Activated CD8-positive, alpha-beta memory T cell treated with anti-CD3 and anti-CD28 coated beads for 24 hours (primary cell): ENCODE measurements at places on chromosomes 1 and 21.
A peak's percentile ranks its signal among the peaks of the same experiment; 100 is the strongest.

DNA sequence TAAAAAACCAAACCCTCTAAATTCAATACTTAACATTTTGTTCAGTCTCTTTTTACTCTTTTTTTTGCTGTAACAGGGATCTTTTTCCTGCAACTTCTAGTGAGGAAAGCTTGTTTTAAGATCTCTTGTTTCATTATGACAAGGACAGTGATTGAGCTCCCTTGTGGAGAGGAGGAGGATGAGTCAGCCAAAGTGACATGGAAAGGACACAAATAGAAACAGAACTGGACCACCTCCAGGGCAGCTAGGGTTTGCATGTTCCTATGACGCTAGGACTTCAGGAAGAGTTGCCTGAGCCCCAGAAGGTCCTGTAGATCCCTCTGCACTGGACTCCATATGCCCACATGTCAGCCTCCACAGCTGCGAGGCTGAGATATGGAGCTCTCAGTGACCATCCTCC lies 212.6 kb upstream of the FAM78B start:
- DNase-seq = no peak

DNA sequence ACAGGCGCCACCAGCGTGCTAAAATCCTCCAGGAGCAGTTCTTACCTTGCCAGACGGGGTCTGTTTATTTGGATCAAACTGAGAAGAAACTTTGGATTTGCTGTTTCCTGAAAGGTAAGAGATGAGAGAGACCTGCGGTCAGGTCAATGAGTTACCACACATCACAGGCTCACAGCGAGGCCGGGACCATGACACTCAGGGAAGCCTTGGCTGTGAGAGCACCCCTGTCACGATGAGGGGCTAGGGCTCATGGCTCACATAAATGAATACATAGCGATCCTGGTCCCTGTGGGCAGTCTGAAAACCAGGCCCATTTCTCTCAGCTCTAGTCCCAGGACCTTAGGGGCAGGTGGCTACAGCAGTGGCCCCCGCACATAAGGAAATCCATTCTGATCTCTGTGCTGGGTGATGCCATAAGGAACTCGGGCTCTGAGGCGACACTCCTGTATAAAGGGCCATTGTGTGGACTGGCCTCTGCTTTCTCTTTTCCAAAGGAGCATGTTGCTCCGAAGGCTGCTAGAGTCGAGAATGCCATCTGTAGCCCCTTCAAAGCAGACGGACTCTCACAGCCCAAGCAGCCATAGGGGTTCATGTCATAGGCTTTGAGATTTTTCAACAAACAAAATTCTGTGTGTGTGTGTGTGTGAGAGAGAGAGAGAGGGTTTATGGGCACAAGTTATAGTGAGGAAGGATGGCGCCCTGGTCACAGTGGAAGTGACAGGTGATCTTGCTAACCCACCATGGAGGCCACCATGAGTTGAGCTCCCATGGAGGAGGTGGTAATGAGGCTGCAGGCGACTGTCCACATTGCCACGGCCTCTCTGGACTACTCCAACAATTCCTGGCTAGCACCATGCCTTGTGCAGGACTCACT lies 9.0 kb upstream of the SRM start:
- DNase-seq = no peak

DNA sequence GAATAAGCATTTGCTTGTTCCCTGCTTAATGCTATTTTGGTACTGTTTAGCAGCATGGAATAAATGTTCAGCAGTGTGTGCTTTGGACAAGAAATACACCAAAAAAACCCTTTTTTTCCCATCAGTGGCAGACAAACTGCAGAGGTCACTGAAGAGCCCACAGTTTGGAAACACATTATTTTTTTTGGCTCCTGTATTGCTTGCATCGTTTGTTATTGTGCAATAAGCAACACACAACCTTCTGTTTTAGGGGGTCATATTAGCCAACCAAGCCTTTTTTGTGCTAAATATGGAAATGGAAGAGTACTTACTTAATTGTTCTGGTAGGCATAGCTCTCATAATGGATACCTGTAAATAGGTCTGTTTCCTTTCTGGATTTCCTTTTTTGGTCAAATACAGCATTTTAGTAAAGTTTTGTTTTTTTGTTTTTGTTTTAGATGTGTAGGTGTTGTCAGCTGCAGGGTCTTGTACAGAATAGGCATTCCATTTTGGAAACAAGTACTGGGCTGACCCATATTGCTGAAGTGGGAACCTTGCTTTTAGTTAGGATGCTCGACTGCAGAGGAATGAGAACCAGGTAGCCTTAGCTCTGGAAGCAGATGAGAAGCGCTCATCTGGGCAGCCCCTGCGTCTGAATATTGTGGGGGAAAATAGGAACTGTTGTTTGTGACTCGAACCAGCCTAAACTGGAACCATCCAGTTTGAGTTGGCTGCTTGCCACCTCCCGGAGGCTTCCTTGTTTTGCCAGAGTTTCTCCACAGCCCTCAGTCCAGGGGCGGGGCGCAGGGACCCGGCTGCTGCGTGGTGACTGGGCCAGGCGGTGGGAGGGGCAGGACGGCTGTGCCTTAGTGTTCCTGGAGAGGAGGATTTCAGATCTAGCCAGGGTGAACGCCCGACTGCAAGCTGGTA lies 38.4 kb downstream of the SPEN start:
- no peak for DNase-seq

GRCh38 chr21:18424276-18424675 lies 20.7 kb upstream of the TMPRSS15 start:
- DNase-seq = no peak

- no peak for DNase-seq
Observed at GRCh38 chr1:226203240-226203639, 16.7 kb upstream of the ACBD3 start.

- DNase-seq = peak; percentile 90
Observed at GRCh38 chr21:45541221-45542039, 810 bp downstream of the SLC19A1 start.

DNA sequence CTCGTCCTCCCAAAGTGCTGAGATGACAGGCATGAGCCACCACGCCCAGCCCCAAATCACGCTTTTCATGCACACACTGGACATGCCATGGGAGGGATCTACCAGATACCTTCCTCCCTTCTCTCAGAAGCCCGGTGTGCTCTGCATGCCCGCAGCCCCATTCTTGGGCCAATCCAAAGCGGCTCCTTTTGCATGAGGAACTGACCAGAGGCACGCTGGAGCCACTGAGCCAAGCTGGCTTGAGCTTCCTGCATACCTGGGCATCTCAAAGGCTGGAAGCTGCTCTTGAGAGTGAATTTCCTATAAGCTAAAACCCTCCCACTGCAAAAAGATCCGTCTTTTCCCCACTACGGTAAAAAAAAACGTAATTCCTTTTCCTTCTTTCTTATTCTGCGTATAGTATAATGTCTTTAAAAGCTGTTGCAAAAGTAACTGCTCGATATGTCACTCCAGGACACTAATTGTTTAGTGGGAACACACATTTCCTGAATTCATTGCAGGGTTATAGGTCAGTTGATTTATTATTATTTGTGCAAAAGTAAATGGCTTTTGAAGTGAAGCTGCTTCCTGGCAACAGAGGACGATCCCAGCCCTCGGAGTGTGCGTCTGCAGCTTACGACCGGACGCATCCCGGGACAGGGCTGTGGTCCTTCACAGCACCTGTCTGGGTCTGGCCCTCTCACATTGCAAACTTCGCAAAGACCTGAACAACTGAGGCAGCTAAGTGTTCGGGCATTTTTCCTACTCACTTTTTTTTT lies 61.8 kb upstream of the ETS2 start:
- no peak for DNase-seq

DNA sequence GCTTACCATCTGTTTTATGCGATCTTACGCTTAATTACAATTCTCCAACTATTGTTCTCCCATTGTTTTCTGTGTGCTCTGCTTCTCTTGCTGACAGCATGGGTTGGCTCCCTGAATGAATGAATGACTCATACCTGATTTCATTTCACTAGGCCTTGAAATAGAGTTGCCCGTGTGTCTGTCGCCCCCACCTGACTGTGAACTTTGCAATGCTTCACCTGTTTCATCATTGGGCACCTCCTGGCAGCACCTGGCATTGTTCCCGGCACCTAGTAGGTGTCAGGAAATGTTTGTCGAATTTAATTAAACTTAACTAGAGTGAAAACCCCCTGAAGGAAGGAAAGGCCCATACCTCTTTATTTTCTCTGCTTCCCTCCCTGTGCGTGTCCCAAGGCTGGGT lies 120.5 kb upstream of the KLHDC7A start:
- no peak for DNase-seq

DNA sequence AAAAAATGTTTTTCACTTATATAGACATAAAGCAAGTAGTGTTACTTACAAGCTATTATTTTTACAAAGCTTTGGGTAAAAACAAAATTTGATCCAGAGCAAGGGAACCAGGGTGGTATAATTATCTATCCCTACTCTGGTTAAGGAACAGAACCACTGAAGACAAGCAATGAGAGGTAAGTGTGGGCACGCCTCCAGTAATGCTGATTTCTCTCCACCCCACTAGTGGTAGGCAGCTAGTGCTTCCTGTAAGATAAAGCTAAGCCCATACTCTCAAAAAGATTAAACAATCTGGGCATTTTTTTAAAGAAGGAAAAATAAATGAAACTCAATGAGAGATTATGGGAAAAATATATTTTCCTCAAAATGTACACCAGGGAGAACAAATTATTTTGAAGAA lies 22.1 kb downstream of the TFB2M start:
- no peak for DNase-seq

DNA sequence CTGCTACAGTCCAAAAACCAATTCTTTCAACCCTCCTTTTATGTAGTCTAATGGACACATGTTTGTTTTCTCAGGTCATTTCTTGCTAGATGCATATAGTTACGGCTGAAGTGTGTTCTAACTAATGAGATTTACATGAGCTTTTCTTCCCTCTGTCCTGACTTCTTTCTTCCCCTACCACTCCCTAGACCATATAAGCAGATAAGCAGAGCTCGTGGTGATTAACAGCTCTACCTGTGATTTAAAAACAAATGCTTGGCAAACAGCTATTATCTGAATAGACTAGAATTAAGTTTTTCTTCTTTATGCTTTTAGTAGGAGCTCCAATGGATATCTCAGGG lies 18.6 kb downstream of the KHDRBS1 start:
- DNase-seq = no peak

DNA sequence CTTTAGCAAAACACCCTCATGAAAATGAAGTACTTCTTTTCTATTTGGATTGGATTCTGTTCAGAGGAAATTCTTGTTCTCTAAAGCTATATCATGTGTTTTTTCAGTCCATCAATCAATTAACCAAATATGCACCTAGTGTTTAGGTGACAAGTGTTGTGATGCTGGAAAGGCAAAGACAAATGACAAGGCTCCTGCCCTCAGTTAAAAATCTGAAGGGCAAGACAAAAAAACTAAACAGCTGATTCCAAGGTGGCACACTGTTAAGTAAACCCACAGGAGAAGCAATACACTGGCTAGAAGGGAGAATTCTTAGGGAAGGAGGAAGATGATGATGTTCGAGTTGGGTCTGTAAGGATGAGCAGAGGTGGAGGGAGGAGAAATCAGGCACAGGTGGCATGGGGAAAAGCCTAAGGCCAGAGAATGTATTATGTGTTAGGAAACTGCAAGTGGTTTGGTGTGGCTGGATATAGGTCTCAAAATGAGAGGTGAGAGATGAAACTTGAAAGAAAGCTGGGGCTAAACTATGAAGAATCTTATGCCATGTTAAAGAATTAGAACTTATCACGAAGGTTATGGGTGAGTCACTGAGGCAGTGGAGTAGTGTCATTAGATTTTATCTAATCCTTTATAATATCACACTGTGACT lies 51.8 kb upstream of the GFI1 start:
- DNase-seq = peak; percentile 72

GRCh38 chr1:234610061-234610665 lies at the start of gene IRF2BP2:
Gene IRF2BP2 (minus strand): TSS chr1:234610178. CDS start chr1:234609494, 684 bp downstream.
- peak; percentile 91 for DNase-seq

DNA sequence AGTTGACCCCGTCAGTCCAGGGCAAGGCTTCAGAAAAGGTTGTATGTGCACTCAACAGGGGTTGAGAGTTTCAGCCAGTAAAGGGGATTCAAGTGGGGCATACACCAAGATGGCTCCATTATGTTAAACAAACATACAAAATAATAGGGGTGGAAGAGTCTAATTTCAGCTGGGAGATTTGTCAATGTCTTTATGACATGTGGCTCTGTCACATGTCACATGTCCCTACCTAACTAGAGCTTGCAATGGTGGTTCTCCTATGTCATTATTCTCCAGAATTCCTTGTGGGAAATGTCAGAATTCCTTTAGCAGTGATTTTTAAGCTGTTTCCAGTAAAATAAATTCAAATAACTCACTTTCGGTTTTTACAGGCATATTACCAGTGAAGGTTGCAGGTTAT lies 392.0 kb upstream of the ADGRL4 start:
- DNase-seq = no peak

- DNase-seq = no peak
Observed at GRCh38 chr1:33004613-33005012, 32.1 kb downstream of the AK2 start.

GRCh38 chr1:230950404-230950803 lies 28.3 kb downstream of the TTC13 start:
- no peak for DNase-seq

DNA sequence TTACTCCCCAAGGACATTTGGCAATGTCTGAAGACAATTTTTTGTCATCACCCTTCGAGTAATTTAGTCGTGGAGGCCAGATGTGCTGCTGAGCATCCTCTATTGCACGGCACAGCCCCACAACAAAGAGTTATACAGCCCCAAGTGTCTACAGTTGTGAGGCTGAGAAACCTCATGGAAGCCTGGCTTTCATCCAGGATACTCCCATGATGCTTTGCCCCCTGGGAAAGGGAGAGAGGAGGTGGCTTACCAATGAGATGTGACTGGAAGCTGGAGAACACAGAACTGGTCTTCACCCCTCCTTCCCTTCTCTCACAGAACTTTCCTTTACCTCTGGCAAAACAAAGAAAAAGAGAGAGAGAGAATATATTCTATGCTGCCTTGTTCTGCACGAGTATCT lies 150.9 kb upstream of the VAMP3 start:
- no peak for DNase-seq

GRCh38 chr1:10516925-10517676 lies 42.4 kb downstream of the PEX14 start:
- DNase-seq = no peak

GRCh38 chr1:155309423-155310021 lies 856 bp downstream of the FDPS start:
- DNase-seq = no peak

GRCh38 chr21:33902349-33902748 lies 13.3 kb downstream of the ATP5PO start:
- DNase-seq = no peak
